Cerebellar nuclear complex (tissue), 1 donor: ENCODE measurements at places on chromosomes 6 and 20.

DNA sequence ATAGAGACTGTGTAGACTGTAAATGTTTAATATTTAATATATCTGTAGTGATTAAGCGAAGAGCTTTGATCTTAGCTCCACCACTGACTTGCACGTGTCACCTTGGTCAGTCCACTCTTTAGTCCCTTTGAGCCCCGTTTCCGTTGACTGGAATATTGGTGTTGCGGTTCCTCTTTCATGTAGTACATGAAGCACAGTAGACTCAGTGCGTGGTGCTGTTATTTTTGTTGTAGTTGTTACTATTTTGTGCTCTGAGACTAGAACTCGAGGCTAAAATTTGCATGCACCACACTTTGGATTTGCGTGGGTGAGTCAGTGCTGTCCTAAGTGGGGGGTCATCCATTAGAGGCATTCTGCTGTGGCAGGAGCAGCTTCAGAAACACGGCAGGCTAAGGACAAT lies 291.4 kb downstream of the QKI start:
- DNase-seq = no peak

DNA sequence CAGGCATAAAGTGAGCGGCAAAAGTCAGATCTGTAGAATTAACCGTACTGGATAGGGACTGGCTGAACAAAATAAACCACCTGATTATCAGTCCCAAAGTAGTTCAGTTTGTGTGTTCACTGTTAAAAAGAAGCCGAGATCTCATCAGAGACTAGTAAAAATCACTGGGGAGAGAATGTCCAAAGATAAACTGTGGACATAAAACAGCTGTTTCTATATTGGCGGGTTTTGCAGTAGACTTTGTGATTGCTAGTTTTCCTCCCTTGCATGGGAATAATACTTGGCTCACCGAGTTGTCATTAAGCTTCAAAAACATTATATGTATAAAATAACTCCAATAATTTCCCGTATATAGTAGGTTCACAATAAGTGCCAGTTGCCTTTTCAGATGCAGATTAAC lies 114.2 kb upstream of the ID4 start:
- no peak for DNase-seq

GRCh38 chr6:29744621-29745020 lies 21.4 kb downstream of the HLA-F start:
- no peak for DNase-seq

GRCh38 chr20:24608926-24609667 lies 139.7 kb downstream of the SYNDIG1 start:
- DNase-seq = no peak

GRCh38 chr6:139732451-139732850 lies 358.0 kb upstream of the CITED2 start:
- no peak for DNase-seq

GRCh38 chr6:50653253-50653652 lies 60.1 kb upstream of the TFAP2D start:
- no peak for DNase-seq

DNA sequence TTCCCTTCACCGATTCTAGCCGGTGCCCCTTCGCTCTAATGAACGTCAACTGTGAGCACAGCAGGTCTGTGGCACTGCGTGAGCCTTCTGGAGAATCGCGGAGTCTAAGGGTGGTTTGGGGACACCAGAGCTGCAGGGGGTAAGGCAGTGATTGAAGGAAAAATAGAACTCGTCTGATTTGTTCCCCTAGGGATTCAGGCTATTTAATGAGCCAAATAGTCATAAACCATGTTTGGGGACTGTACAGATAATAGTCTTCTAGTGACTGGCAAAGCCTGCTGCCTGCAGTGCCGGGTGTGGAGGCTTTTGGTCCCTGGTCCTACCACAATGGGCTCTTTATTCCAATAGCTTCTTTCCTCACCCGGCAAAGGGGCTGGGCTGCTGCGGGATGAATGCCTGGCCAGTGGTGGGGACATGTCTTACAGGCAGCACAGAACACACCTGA lies 11.1 kb upstream of the NTSR1 start:
- no peak for DNase-seq

DNA sequence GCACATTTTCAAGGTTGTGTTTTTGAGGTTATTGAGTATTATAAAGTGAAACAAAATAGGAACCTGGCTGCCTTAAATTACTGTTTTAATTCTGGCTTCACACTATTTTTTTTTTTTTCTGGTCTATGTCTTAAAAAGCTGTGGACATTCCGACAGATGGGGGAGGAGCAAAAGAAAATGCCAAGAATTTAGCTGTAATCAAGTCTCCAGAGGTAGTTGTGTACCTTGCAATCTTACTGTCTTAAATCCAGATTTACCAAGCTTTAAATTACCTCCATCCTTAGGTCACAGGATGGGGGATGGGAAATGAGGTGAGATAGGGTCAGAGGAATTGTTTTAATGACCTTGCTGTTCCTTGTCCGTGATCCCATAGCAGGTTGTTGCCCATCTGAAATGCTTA lies 182.8 kb downstream of the UTRN start:
- DNase-seq = no peak

DNA sequence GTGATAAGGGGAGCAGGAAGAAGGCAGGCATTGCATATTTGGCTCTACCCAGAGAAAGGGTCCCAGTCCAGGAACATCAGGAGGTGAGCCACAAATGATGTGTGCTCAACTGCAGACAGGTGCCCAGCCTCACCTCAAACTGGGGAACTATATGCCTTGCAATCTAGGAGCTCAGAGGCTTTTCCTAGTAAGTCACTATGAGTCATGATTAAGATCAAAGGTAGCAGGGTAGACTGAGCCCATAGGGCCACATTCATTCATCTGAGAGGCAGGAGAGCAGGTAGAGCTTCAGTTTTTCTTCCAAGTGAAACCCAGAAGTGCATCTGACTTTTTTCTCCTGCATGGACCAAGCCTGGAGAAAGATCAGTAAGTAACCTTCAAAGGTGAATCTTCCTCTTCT lies 31.3 kb downstream of the MARCKS start:
- DNase-seq = no peak

DNA sequence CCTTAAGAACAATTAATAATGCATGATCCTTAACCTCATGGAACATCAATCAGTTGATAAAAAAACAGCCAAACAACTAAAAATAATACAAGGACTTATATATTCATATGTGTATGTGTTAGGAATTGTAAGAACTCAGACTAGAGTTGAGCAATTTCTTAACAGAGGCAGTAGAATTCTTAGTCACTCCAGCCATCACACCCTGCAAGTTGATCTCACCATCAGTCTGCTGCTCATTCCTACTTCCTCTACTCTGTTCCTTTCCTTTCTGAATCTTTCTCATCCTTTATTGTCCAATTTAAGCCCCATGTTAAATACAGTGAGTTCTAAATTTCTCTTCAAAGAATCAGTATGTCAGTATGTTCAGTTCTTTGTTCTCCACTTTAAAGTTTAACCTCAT lies 2.6 kb downstream of the ZNF165 start:
- DNase-seq = no peak

GRCh38 chr20:38272398-38272797 lies 11.9 kb upstream of the KIAA1755 start:
- no peak for DNase-seq

DNA sequence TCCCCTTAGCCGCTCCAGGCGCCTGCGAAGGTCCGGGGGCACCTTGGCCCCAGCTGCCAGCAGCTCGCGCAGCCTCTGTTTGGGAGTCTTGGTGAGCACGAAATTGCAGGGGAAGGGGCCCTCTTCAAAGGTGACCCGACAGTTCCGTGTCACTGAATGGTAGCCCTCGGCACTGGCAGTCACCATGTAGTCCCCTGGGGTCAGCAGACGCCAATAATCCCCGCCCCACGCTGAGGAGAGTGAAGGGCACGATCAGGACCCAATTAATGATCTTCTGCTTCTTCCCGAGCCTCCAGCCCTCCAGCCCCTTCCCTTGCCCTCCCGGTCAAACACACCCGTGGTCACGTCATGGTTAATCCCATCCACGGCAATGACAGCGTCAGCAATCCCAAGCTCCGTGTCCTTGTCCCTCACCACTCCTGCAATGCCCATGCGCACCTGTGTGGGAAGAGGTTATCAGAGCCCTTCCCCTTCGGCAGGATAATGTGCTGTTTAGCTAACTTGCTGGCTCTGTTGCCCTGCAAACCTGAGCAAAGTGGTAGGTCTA lies 6.2 kb downstream of the CPXM1 start:
- no peak for DNase-seq

DNA sequence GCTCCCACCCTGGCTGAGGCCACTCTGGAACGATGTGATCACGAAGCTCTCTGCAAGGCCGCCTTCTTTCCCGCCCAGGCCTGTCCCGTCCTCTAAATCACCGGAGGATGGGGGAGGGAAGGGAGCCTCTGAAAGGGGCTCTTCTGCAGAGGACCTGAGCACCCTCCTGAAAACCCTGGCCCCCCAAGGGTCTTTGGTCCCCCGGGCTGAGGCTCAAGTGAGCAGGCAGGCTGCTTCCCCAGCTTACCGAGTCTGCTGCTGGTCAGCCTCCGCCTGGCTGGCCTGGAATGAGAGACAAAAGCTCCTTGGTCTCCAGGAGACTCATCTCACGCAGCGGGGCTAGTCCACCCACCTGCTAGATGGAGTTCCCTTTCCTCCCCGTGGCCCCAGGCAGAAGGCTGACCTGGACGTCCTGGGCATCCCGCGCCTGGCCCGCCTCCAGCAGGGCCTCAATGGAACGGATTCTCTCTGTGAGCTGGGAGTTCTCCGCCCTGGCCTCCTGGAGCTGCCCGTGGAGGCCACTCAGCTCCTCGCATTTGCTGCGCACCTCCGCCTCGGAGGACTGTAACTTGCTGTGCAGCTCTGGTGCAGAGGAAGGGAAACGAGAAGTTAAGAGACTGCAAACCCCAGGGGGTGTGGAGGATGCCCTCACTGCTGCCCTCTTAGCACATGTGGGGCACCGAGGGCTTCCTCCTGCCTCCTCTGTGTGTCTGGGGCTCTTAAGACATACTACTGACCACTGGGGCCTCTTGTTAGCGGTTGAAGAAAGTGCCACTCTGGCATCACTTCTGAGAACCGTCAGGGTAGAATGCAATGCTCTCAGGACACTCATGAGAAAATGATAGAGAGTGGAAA lies 54.7 kb downstream of the RRBP1 start:
- no peak for DNase-seq

GRCh38 chr20:45993197-45993951 lies 15.3 kb upstream of the MMP9 start:
- DNase-seq = no peak

GRCh38 chr6:33851959-33852358 lies 48.2 kb upstream of the MLN start:
- no peak for DNase-seq
